NCI-H69 (cell line): ENCODE measurements at places on chromosomes 7 and 10.
A peak's percentile ranks its signal among the peaks of the same experiment; 100 is the strongest.

DNA sequence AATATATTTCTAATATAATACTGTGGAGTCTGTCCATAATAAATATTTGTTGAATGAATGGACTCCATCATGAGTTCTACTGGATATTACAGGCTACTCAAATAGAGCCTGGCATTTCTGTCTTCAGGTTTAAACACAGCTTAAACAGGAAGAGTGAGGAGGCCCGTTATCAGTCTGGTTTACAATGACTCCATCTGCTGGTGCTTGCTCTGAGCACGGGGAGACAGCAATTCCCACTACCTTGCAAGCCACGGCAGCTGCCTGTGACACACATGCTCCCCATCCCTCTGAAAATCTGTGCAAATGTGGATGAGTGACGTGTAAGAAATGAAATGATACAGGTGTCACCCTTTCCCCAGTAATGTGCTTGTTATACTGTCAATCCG is 293.5 kb upstream of the IMMP2L start:
- DNase-seq = peak; percentile 26

DNA sequence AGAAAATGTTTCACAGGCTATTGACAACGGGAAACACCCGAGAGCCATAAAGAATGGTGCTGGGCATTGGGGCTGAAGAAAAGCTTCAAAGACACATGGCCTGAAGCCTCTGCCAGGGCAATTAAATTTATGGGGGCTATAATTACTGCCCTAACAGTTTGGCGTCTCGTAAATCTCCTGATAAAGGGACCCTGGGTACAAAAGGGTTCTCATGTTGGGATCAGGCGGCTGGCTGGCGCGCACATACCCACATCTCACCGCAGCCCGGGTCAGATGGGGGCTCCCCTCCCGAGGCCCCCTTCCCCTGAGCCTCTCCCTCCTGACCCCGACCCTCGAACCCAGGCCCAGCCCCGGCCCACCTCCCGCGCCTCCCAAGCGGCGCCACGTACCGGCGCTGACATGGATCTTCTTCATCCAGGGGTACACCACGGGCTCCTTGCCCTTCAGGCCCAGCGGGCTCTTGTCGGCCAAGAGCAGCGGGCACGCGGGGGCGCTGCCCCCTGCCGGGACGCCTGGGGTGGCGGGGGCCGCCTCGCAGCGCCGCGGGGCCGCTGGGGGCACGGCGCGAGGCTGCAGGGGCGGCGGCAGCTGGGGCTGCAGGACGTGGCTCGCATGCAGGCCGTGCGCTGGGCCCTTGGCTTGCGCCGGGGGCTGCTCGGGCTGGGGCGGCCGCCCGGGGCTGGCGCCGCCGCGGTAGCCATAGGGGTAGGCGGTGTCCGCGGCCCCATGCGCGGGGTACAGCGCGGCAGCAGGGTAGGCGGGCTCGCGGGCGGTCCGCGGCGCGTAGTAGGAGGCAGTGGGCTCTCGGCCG is 623 bp downstream of the HOXA4 start:
- DNase-seq = peak; percentile 95

DNA sequence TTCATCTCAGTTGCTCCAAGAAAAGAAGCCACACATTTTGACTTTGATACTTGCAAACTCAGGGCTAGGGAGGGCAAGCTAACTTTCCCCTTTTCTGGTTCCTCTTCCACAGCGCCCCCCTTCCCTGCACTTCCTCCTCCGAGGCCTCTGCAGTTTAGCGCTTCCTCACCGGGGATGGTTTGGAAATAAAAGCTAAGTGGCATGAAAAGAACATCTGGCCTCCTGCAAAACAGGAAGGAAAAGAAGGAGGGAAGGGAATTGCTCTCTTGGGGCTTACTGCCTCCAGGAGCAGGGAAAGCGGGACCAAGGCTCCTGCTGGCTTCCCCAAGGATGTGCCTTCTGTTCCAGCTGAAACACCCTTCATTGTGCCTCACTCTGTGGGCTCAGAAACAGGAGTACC is 42.3 kb downstream of the PRKCQ start:
- no peak for DNase-seq

GRCh38 chr7:20038676-20039075 is 178.5 kb downstream of the MACC1 start:
- no peak for DNase-seq

- no peak for DNase-seq
Measured at GRCh38 chr7:98231493-98232262, 20.4 kb downstream of the TECPR1 start.
